Stimulated activated CD4-positive, alpha-beta T cell treated with anti-CD3 and anti-CD28 coated beads, Interleukin-15, amount 100 ng/mL, for 1 hour (primary cell): ENCODE measurements at places on chromosomes 7 and 10.

DNA sequence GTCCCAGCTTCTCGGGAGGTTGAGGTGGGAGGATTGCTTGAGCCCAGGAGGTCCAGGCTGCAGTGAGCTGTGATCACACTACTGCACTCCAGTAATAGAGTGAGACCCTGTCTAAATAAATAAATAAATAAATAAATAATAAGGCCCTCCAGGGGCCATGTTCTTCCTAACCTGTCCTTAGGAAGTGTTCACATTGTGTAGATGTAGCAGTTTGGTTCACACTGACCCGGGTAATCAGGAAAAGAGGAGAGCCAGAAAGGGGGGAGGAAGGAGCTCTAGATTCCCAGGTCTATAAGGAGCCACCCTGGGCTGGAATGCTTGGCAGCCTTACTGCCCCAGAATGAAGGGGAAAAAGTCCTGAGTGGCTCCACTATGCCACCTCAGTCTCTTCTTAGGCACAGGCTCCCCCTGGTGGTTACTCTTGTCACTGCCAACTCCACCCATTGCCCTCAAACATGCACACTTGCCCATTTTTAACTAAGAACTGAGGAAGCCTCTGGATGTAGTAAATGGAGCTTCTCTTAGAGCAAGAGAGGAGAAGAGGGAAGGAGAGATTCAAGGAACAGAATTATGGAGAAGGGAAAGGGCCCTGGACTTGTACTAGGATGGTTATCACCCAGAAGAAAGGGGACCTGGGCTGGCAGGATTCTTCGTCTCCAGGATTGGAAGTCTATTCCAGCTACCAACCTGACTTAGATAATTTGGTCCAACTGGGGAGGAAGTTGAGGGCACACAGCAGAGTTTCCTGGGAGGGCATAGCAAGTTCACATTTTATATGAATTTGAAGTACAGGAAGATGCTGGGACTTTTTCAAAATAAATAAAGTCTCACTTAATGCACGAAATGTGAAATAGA, 7.8 kb downstream of the HPS6 start:
- peak; percentile 66 for DNase-seq

DNA sequence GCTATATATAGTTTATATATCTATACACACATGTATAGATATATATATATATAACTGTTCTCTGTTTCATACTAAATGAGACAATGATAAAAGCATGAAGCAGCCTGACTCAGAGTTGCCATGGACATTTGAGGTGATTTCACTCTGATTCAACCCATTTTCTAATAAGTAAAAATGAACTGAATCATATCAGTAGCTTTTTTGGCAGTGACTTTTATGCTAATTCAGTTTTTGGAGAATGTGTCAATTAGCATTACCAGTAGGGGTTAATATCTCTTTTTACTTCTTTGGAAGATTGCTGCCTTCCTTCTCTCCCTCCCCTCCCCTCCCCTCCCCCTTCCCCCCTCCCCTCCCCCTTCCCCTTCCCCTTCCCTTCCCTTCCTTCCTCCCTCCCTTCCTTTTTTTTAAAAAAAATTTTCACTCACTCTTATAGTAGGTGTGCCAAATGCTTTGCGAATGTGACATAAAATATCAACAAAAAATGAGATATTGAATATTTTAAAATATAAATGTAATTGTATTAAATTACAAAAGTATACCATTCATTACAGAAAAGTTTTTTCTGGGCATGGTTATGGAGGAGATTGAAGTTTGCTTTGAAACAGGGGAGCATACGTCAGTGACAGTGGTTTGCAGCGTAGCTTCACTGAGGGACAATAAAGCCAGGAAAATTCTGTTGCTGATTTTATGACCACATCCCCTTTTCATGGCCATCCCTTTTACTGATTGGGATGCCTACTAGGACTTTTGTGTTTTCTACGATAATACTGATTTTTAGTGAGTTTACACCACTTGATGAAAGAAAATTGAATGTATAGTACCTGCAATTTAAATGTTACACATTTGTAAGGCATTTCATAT, 64.0 kb upstream of the KLF6 start:
- DNase-seq: no peak

- no peak for DNase-seq
Measured at GRCh38 chr10:131726076-131726880, 174.5 kb upstream of the PPP2R2D start.

- DNase-seq: no peak
Measured at GRCh38 chr10:6406220-6407033, 173.6 kb downstream of the PRKCQ start.

- DNase-seq: no peak
Measured at GRCh38 chr10:83945982-83946718, 193.2 kb upstream of the GHITM start.

DNA sequence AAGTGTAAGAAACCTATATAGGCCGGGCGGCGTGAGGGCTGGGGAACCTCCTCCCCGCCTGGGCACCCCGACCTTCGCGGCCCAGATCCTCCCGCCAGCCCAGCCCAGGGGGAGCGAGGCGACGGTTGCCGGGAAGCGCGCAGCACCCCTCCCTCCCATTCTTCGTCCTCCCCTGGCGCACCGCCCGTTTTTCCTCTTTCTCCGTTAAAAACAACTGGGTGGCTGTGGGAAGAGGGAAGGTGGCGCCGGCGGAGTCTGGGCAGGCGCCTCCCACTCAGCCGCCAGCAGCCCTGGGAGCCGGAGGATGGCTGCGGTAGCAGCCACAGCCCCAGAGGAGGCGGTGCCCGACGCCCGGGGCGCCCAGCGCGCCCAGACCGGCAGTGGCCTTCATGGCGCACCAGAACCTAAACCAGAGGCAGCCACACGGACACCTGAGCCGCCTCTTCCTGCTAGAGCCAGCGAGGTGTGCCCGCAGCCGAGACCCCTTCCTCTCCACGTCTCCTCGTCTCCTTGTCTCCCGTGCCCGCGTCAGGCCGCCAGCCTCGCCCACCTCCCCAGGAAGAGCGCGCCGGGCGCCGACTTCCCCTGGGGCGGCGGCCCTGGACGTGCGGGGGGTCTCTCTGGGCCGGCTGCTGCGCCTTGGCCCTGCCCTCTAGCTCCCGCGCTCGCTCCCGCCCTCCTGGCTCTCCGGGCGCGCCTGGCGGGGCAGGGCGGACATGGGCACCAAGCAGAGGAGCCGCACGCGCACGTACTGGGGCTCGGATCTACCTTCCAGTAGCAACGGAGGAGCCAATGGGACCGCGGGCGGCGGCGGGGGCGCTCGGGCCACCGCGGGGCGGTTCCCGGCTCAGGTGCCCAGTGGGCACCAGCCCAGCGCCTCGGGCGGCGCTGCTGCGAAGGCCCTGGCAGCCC, 32.8 kb upstream of the SFTPD start:
- no peak for DNase-seq

- no peak for DNase-seq
Measured at GRCh38 chr10:72509941-72510340, 115.9 kb downstream of the MICU1 start.

DNA sequence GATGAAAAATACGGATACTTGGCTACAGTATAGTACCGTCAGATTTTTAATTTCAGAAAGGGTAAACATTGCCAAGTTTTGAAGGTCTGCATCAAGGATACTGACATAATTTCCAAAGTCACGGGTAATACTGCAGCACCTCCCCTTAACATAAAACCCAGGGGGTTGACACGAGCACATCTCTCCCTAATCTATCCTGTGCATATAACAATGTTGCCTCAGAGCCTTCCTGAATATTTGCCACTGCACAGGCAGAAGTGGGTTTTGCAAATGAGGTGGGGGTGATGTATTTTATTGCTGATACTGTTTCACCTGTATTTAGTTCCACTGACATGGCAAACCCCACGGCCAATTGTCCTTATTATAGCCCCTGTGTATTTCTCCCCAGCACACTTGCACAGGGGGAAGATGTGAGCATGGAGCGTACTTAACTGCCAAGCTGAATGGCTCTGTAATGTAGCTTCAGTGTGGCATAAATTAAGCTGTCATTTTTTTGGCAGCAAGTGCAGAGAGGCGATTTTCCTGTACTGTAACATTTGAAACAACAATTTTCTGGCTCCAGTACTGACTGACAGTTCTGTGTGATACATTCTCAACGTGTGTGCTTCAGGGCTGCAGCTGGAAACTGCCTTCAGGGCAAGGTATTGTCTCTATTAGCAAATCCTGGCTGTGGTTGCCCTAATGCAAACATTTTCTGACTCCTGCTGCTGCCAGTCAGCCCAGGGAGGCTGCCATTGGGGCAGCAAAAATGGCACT, 299.6 kb upstream of the SP4 start:
- no peak for DNase-seq

DNA sequence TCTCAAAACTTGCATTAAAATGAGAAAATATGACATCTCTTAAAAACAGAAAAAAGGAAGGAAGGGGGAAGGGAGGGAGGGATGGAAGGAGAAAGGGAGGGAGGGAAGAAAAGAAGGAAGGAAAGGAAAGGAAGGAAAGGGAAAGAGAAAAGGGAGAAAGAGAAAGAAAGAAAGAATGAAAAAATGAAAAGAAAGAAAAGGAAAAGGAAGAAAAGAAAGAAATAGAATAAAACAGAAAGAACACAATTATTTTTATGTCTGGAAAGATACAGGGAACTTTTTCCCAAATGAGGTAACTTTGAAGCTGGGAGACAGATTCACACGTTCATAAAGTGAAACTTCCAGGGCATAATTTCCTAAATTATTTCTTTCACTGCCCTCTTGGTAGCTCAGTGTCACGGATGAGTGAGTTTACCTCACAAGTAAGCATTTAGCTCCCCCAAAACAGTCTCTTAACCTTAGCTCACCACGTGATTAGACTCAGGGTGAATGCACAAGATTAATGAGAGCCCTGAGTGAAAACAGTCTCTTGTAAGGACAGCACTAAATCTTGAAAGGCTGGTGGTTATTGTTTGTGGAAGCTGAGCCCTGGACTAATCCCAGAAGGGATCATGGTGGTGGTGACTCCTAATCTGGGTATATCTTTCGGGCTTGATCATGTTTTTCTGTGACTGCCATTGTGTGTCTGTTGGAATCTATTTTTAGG, 74.1 kb upstream of the HDAC9 start:
- DNase-seq: no peak

- no peak for DNase-seq
Measured at GRCh38 chr7:44287488-44288380, 37.7 kb downstream of the CAMK2B start.

- DNase-seq: no peak
Measured at GRCh38 chr10:124517931-124518330, 56.3 kb downstream of the LHPP start.

- DNase-seq: no peak
Measured at GRCh38 chr7:146117576-146117975, 975 bp downstream of the CNTNAP2 start.

DNA sequence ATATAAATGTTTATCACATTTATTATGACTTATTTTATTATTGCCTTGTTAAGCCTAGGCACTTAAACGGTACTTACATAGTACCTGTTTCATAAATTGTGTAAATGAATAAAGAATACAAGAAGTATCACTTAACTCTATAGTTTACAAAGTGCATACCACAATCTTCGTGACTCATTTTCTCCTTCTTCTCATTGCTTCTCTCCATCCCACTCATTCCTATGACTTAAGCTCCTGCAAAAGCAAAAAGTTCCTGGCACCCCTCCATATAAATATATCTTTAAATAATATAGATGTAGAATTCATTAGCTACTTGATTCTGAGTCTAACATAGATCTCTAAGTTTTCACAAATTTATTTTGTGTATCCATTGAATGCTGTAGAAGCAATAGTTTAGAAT, 1382.0 kb upstream of the CELF2 start:
- no peak for DNase-seq

DNA sequence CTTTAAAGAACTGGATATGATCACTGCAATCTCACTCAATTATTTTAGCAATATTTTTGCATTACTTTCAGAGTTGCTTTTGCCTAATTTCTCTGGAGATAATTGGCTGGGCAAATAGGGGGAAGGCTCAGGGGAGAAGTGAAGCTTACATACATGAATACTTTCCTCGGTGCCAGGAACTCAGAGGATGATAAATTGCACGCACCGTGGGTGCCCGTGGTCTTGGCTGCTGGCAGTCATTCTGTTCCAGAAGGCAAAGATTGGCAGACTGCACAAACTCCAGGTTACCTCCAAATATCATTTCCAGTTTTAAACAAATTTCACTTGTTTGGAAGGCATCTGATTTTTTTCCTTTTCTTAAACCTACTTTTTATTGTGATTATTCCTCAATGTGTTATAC, 197.8 kb upstream of the TMEM72 start:
- no peak for DNase-seq

GRCh38 chr10:126090911-126091728, 194.8 kb downstream of the FANK1 start:
- no peak for DNase-seq

DNA sequence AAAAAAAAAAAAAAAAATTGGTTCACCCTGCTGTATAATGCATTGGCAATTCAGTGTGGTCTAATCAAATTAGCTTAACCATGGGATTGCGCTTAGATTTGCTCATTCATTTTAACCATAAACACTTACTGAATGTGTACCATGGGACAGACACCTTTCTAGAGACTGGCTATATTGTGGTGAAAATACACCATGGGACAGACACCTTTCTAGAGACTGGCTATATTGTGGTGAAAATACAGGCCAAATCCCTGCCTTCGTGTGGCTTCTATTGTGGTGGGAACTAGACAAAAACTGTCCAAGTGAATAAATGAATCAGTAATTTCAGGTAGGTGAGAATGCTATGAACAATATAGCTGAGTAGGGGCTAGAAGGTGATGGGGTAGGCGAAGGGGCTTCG, 10.2 kb upstream of the REPIN1 start:
- no peak for DNase-seq

DNA sequence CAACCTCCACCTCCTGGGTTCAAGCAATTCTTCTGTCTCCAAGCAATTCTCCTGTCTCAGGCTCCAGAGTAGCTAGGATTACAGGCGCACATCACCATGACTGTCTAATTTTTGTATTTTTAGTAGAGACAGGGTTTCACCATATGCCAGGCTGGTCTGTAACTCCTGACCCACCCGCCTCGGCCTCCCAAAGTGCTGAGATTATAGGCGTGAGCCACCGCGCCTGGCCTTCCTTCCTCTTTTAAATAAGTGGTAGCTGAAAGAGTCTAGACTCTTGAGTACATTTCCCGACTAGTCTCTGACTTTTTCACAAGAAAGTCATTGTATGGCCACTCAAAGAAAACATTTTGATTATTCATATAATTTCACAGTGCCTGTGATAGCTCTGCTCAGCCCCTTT, 636.2 kb upstream of the ANKRD30A start:
- no peak for DNase-seq

DNA sequence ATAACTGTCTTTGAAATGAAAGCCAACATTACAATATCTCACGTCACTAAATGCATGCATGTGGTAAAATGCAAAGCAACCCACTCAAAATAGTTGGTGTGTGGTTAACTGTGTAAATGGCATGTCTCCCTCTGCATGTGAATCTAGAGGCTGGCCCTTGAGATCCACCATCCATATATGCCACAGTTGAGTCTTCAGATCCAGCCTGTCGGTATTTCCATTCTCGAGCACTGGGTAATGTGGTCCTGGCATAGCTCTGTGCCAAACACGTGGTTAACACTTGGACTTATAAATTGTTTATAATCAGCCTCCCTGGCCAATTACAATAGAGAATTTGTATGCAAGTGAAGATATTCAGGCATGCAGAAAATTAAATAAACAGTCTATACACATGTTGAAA, 90.3 kb downstream of the LYZL1 start:
- DNase-seq: no peak
